Astrocyte (in vitro differentiated cells and primary cell): ENCODE measurements at places on chromosomes 4 and X. TPM values are rescaled to one million over a fixed set of nuclear protein-coding genes. Genes with fewer than 3 reads are reported as not detected.

GRCh38 chr4:19298998-19299397 lies 952.7 kb upstream of the SLIT2 start:
- DNase-seq = no peak

- no peak for DNase-seq
Observed at GRCh38 chr4:142130666-142131065, 494.3 kb downstream of the IL15 start.

- no peak for DNase-seq
Observed at GRCh38 chr4:20480165-20480947, 219.9 kb upstream of the PACRGL start.

GRCh38 chrX:108264376-108264775 lies 172.8 kb downstream of the ATG4A start:
- no peak for DNase-seq

- DNase-seq = no peak
Observed at GRCh38 chrX:113522814-113523213, 682.2 kb upstream of the AMOT start.

The PAGE2B gene
- total RNA-seq = not detected in 2 replicates

DNA sequence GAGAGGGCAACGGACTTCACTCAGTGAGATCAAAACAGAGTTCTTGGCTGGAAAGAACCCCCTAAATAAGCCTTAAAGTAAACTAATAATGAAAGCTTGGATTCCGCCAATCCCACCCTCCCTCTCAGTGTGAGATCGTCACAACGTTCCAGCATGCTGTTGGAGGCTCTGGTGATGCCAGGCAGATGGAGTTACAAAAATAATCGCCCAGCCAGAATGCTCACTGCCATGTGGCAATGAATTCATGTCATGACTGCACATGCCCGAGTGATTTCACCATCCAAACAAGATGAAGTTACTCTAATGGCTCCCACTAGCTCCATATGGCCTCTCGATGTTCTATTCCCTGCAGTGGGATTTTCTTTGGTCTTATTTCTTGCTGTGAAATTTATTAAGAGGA lies 248.0 kb downstream of the SPATA18 start:
- DNase-seq = no peak

- DNase-seq = no peak
Observed at GRCh38 chr4:52566136-52567031, 92.7 kb downstream of the USP46 start.

GRCh38 chr4:91025241-91026148 lies 898.3 kb downstream of the CCSER1 start:
- DNase-seq = no peak

GRCh38 chrX:111382277-111382676 lies 29.7 kb downstream of the DCX start:
- DNase-seq = no peak

DNA sequence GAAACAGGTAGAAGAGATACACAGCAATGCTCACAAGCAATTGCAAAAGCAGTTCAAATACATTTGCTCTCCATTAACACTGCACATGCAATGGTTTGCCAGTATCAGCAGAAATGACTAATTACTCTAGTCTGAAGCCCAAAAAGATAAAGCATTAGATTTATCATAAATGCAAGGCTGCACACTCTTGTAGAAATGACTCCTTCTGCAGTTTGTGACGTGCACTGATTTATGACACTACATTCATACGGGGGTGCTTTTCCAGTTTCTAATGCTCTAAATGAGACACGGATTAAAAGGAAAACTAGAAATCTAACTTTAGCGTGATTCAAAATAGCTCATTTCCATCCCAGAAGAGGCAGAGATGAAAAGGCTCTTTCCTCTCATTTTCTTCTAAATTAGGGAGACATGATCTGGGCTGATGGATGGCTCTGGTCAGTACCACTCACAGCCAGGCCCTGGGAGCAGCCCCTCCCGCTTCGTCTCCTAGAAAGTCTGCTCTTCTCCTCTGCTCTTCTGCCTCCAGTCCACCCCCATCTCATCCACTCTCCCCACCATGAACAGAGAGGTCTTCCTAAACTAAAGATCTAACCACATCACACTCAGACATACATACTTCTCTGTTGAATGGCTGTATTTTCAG lies 33.2 kb downstream of the PPP2R2C start:
- DNase-seq = no peak
